Lower lobe of right lung (tissue), 2 donors: ENCODE measurements at places on chromosomes 7 and 10.
A peak's percentile ranks its signal among the peaks of the same experiment; 100 is the strongest.

GRCh38 chr10:52071814-52072213 lies 242.3 kb upstream of the DKK1 start:
- no peak overlapping the region for H3K27ac ChIP-seq
- no peak for DNase-seq
- H3K4me3 ChIP-seq, result no peak overlapping the region
- no peaks in the 10 kb centered on the region for H3K4me1 ChIP-seq
- H3K36me3 ChIP-seq, result no peaks in the 10 kb centered on the region

GRCh38 chr7:158166386-158167340 lies 421.0 kb downstream of the PTPRN2 start:
- H3K4me1 ChIP-seq, result no peaks in the 10 kb centered on the region
- DNase-seq, result no peak
- no peak overlapping the region for H3K4me3 ChIP-seq
- H3K36me3 ChIP-seq, result no peaks in the 10 kb centered on the region
- H3K27ac ChIP-seq, result no peak overlapping the region
- H3K27me3 ChIP-seq, result no peaks in the 10 kb centered on the region

- no peaks in the 10 kb centered on the region for H3K36me3 ChIP-seq
- H3K4me3 ChIP-seq, result no peak overlapping the region
- no peaks in the 10 kb centered on the region for H3K4me1 ChIP-seq
- no peak for DNase-seq
- no peaks in the 10 kb centered on the region for H3K27me3 ChIP-seq
- H3K27ac ChIP-seq, result no peak overlapping the region
Measured at GRCh38 chr10:9381733-9382532, 1327.4 kb downstream of the GATA3 start.

DNA sequence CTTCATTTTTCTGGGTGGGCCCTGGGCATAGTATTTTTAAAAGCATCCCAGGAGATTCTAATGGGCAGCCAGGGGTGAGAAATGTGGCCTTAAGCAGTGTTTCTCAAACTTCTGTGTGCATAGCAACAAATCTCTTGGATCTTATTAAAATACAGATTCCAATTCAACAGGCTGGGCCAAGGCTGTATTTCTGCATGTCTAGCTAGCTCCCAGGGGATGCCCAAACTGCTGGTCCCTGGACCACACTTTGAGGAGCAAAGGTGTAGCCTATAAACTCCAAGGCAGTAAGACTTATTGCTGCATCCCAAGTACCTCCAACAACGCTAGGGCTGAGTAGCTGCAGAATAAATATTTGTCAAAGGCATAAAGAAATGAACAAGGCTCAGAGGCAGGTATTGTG lies 292.9 kb upstream of the ZMIZ1 start:
- H3K4me3 ChIP-seq, result no peak overlapping the region
- DNase-seq, result no peak
- peak overlapping the region; percentile 53 for H3K27ac ChIP-seq
- H3K4me1 ChIP-seq, result peaks cover 18% of the 10 kb centered on the region

DNA sequence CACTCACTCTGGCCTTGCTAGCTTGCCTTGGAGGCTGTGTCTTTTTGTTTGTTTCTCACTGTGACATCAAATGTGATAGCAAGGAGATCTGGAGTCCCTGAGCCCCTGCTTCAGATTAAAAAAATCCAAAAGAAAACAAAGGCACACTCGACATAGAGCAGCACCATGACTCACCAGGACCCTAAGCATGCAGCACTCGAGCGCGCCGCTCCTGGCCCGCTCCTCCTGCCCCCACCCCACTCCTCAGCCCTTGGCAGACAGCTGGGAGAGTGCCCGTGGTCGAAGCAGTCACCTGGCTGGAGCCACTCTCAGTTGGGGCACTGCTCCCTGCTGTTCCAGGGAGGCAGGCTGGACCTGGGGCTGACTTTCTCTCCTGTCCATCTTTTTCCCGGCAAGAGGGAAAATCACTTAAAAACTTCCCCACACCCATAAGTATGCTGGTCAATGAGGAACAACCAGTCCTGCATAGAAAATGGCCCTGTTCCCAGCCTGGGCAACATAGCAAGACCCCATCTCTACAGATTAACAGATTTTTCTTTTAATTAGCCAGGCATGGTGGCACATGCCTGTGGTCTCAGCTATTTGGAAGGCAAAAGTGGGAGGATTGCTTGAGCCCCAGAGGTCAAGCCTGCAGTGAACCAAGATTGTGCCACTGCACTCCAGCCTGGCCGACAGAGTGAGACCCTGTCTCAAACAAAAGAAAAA lies 128.4 kb downstream of the PAXIP1 start:
- no peaks in the 10 kb centered on the region for H3K4me1 ChIP-seq
- no peak overlapping the region for H3K4me3 ChIP-seq
- no peaks in the 10 kb centered on the region for H3K36me3 ChIP-seq
